Esophagus squamous epithelium (tissue), 5 donors: ENCODE measurements at places on chromosomes 5 and 9. TPM values are rescaled to one million over a fixed set of nuclear protein-coding genes. Genes with fewer than 3 reads are reported as not detected.

DNA sequence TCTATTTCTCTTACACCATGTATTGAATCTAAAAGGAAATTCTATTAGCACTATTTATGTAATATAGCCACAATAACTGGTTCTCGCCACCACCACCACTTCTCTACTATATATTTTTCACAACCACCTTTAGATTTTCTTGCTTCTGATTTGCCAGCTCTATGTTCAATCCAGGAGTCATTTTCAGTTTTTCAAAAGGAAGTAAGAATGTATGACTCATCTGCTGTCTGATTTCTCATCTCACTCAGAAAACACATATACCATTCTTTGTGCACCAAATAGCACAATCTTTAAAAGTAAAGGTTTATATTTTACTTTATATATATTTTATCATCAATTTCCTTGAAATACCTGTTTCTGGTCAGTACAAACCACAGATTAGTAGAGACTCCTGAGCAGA, 1127.5 kb downstream of the TAF11L14 start:
- no peak for DNase-seq

GRCh38 chr5:172972552-172972951, 11.0 kb upstream of the ATP6V0E1 start:
- no peak for DNase-seq

DNA sequence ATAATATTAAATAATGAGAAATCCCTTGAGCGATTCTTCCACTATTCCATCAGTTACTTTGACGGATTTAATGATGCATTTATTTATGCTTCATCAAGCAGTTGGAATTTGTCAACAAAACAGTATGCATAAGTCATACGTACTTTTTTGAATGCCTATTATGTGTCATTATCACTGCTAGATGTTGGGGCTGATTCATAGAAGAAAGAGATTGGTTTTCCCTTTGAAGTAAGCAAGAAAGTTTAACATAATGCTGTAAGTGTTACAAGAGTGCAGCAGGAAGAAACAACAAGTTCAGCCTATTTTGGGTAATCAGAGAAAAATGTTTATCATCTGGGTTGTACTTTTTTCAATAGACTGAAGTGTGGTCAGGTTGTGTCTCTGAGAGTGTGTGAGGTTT, 121.2 kb upstream of the RANBP3L start:
- DNase-seq, result no peak

DNA sequence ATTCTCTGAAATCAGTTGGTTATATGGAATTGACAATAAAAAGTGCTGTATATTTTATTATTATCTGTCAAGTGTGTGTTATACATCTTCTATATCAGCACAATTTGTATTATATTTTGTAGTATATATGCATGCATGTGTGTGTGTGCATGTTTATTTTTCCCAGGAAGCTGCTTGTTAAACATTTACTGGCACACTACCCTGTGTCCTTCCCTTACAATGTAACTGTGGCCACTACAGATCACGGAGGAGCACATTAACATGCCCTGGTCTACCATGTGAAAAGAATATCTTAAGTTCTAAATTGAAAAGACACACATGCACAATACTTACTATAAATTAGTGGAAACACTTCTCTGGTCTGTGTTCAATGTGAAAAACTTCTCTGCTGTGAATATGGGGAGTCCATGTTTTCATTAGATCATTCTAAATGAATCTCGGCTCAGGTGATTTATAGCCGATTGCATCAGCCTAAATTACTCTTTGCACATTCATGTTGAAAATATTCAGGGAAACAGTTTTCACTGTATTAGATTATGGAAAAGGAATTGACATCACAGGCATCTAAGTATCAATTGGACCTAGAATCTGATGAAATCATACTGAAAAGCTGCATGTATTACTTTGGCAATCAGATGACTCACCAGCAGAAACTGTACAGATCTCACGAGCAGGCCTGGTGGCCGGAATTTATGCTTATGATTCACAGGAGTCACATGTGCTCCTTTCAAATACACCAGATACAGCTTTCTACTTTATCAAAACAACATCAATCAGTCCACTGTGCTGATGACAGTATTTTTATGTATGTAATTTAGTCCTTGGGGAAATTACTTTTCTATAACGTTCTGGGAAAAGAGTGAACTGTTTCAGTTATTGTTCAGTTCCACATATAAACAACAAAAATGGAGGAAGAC, 39.4 kb downstream of the LURAP1L start:
- DNase-seq, result no peak

GRCh38 chr5:64758901-64759300, 9.6 kb downstream of the SREK1IP1 start:
- no peak for DNase-seq

- no peak for DNase-seq
These were observed 135.9 kb upstream of the OTULINL start for GRCh38 chr5:14445576-14446290.

DNA sequence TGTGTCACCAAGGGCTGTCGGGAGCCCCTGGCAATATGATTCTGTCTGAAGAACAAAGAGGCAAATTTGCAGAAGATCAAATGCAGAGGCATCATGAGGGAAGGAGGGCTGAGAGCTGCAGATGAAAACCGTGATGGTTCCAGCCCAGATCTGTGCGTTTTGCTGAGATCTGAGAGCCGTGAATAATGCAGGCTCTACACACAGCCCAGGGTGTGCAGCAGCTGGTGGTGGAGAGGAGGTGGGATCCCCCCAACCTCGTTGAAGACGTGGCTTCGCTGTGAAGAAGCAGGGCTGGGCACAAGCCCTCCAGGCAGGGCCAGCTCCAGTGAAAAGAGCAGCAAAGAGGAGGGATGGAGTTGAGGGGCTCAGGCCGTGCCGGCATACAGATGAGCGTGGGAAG, 75.5 kb downstream of the TSPAN17 start:
- no peak for DNase-seq

GRCh38 chr9:128374221-128374675, 3.1 kb downstream of the URM1 start:
- no peak for DNase-seq

GRCh38 chr5:95784514-95785302, 37.8 kb downstream of the GLRX start:
- no peak for DNase-seq

- no peak for DNase-seq
These were observed 119.0 kb downstream of the ZCCHC7 start for GRCh38 chr9:37239224-37239859.

- DNase-seq, result no peak
These were observed 17.0 kb downstream of the MRPL36 start for GRCh38 chr5:1782385-1783215.

GRCh38 chr5:105146867-105147266, 1584.3 kb upstream of the NUDT12 start:
- DNase-seq, result no peak

GRCh38 chr9:130259044-130259443, 6.5 kb upstream of the HMCN2 start:
- no peak for DNase-seq

DNA sequence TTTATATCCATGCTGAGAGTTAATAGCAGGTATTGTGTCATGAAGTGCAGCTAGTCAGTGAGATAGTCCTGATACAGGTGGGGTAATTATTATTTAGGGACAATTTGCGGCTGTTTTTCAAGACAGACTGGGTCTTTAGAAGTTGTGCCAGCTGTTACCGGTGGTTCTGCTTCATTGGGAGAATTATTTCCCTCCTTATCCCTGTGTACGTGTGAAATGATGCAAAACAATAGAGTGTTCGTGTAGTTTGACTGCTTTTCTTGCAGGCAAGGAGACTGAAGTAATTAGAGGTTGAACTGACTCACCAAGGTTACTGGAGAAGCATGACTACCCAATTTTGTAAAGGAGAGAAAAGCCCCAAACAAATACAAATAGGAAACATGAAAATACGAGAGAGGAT, 101.7 kb downstream of the ARRDC3 start:
- no peak for DNase-seq

Gene SPINK5
- 916 TPM for total RNA-seq

Gene ADRA1B
- 1.3 TPM for total RNA-seq

Gene CNOT8
- total RNA-seq, result 47.7 TPM

Gene PAEP
- not detected for total RNA-seq

Gene BSPRY
- total RNA-seq, result 18.1 TPM

Gene IFNA6
- total RNA-seq, result not detected
